ENCODE measurements at places on chromosomes 6 and 20. TPM values are rescaled to one million over a fixed set of nuclear protein-coding genes. Genes with fewer than 3 reads are reported as not detected.
A peak's percentile ranks its signal among the peaks of the same experiment; 100 is the strongest.

The NMBR gene
- total RNA-seq, result not detected

DNA sequence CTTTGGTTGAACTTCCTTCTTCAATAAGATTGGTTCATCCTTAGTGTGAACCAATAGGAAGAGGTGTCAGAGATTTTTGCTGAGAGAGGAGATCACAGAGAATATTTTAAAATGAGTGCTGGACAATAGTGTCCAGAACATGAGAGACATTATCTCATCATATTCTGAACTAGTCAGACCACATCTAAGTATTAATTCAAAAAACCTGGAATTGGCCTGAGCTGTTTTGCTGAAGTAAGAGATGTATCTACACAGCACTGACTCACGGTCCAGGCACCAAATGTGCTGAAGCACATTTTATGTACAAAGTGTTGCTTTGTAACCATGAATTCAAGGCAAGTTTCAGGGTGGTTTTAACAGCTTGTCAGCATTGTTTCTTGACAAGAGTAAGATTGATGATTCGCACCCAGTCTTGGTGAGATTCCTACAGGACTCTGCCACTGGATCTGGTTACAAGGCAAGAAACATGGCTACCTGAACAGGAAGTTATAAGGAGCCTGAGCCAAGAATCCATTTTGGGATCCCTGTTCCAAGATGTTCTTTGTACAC is 178.2 kb upstream of the HEY2 start:
- DNase-seq, result no peak

DNA sequence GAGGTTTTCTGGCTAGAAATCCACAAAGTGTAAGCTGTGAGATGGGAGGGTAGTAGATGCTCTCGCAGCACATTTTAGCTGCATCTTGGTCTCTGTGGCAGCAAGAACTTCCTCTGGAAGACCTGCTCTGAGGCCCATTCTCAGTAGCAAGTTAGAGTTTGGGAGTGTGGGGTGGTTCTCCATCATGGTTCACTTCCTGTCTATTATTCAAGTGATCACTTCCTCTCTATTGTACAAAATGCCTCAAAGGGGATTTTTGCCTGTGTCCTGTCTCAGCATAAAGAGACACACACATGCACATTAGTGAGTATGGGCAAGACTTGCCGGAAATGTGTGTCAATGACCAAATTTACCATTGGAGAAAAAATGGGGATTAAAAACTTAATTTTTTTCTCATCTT is 42.5 kb downstream of the LYRM2 start:
- no peak for DNase-seq

- peak; percentile 34 for DNase-seq
Measured at GRCh38 chr6:44285552-44286284, 15.5 kb downstream of the TMEM151B start.

DNA sequence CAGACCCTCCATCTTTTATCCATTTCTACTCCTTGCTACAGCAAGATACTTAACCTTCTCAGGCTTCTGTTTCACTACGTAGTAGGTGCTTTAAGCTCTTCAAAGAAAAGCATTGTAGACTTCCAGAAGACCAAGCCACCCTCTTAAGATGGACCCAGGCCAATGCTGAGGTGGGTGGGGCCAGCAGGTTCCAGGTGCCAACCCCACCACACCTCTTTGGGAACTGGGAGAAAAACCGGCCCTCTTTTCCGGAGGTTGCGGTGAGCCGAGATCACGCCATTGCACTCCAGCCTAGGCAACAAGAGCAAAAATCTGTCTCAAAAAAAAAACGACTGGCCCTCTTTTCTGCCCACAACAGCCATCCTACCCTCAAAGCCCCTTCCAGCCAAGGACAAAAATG is 10.6 kb upstream of the HMGA1 start:
- no peak for DNase-seq

The CLVS2 gene
- total RNA-seq, result not detected

GRCh38 chr6:168619560-168620314 is 178.8 kb downstream of the SMOC2 start:
- no peak for DNase-seq

GRCh38 chr20:3101737-3102574 is 17.4 kb upstream of the AVP start:
- no peak for DNase-seq

The RRAGD gene
- 0.35 TPM for total RNA-seq

- no peak for DNase-seq
Measured at GRCh38 chr20:39941245-39941644, 747.8 kb downstream of the MAFB start.

- DNase-seq, result no peak
Measured at GRCh38 chr6:165575158-165575549, 87.9 kb downstream of the PDE10A start.

- no peak for DNase-seq
Measured at GRCh38 chr6:157280947-157281346, 42.4 kb downstream of the TMEM242 start.

The SPTLC3 gene
- total RNA-seq, result 16.3 TPM

The B4GALT5 gene
- total RNA-seq, result 18.1 TPM

The LIME1 gene
- total RNA-seq, result 18.6 TPM

DNA sequence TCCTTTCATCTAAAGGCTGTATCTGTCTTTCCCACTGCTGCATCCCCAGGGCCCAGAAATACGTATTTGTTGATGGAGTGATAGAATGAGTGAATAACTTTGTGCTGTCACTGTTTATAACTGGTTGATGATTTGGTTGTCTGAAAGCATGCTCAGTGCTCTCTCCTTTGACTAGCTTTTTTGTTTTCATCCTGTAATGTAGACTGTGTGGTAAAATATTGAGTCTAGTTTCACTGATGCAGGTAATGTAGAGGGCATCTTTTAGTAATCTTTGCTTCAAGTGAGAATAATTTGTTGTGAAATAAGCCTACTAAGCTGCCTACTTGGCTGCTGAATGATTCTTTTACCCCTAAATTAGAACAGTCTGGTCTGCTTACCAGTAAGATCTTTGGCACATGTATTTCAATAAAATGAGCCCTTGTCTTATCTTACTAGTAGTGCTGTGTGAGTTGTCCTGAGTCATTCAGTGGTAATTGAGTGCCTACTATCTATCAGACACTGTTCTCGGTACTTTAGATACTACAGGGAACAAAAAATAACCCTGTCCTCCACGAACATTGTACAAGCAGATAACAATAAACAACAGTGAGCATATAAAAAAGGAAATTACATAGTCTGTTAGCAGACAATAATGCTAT is 39.9 kb downstream of the MAPK14 start:
- DNase-seq, result no peak

- peak; percentile 29 for DNase-seq
Measured at GRCh38 chr6:93424303-93425064, 5.1 kb upstream of the EPHA7 start.

DNA sequence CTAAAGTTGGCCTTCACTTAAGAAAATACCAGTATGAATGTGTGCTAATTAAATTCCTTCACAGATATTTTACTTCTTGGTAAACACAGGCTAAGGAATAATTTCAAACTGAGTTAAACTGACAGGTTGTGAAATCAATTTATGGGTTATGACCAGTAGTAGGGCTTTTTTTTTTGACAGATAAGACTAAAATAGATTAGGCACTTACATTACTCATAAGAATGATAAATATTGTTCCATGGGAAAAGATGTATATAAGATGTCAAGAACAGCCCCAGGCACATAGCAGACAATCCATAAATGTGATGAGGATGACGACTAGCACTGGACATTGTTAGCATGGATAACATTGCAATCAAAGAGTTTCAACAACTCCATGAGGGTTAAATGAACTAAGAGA is 22.9 kb downstream of the NT5E start:
- DNase-seq, result peak; percentile 68

DNA sequence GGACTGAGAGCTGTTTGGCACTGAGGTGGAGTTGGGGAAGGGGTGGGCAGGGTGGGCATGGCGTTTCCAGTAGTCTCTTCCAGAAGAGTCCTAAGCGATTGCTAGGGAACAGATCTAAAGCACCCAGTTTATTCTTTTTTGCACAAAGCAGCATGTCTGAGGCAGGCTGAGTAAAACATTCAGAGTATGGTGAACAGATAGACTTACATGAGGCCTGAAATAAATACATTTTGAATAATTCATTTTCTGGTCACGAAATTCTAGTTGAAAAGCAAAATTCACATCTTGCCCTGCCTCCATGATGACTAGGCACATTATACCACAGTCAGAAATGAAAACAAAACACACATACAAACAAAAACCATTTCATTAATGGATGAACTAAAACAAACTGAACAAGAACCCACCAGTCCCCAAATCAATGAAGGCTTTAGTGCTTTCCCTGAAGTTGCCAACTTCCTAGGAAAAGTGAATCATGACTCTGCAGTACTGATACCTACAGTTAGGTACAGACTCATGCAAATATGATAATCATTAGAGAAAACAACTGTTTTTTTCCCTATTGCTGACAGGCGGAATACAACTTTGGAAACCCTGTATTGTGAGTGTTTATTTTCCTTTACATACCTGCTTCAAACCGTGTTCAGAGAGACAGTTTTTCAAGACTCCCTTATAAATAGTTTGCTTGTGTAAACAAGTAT is 702.9 kb upstream of the POU3F2 start:
- DNase-seq, result no peak

GRCh38 chr6:1313767-1314503 is 2.0 kb downstream of the FOXQ1 start:
- DNase-seq, result peak; percentile 65

GRCh38 chr6:35370785-35371493 is 28.6 kb downstream of the PPARD start:
- DNase-seq, result no peak

The MTFR2 gene
- total RNA-seq, result 6.2 TPM

The ZNF451 gene
- 32.5 TPM for total RNA-seq

- no peak for DNase-seq
Measured at GRCh38 chr20:34525342-34525708, 9.1 kb downstream of the DYNLRB1 start.

DNA sequence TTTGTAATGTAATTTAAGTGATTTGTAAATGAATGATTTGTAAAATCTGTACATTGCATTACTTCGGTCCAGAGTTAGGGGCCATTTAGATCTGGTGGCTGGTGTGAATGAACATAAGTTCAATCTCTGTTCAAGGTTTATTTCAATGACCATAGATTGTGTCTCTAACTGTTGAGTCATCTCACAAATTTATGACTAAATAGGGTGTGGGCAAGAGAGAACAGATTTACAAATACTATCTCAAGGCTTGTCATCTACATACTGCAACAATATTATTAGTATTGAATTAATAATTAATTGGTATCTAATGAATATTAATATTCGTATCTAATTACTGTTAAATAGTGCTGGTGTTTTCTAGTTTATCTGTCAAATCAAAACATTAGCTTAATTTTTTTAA is 115.3 kb upstream of the EDN1 start:
- DNase-seq, result peak; percentile 68

The PNLDC1 gene
- total RNA-seq, result not detected

- no peak for DNase-seq
Measured at GRCh38 chr6:656460-657252, at the start of gene HUS1B. Gene HUS1B, minus strand, starts transcription at chr6:657100. Its CDS starts 156 bp downstream, at chr6:656944.

GRCh38 chr6:54173089-54173488 is 61.8 kb downstream of the MLIP start:
- peak; percentile 42 for DNase-seq

DNA sequence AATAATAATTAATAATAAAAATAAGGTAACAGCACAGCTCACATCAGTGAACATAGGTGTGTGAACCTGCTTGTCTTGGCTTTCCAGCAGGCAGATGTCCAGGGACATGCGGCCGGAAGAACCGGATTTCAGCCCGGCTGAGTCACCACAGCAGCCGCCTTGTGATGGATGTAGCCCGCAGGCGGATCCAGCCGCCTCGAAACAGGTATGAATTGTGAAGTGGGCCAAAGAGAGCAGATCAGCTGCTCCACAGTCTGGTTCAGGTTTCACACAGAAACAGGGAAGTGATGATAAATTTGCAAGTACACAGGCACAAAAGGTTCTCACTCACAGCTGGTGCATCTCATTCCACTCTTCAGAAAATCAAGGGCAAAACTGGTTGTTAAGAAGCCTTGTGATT is 55.1 kb downstream of the ID4 start:
- DNase-seq, result peak; percentile 97

The CABLES2 gene
- total RNA-seq, result 13.5 TPM

- DNase-seq, result no peak
Measured at GRCh38 chr6:156919814-156920369, 142.7 kb downstream of the ARID1B start.

DNA sequence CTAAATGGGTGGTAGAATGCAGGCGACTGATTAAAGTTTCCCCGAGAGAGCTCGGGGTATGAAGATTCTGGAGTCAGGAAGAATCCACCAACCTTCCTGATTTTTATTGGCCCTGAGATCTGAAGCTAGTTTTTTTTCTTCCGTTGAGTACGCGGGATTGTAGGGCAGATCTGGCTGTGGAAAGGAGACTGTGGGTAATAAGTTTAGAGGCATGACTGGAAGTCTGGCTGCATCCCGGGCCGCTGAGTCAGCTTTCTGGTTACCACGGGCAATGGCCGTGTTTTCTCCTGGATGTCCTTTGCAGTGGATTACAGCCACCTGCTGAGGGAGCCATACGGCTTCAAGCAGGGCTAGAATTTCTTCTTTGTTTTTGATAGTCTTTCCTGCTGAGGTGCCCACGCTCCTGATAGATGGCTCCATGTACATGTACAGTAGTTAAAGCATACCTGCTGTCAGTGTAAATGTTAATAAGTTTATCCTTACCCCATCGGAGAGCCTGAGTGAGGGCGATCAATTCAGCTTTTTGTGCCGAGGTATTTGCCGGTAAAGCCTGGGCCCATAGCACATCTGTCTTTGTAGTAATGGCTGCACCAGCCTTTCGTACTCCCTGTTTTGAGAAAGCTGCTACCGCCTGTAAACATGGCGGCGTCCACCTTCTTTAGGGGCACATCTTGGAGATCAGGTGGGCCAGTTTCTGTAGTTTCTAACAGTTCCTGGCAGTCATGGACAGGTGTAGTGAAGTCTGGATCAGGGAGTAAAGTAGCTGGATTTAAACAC is 154.0 kb downstream of the TRIM27 start:
- peak; percentile 73 for DNase-seq

The SLC22A7 gene
- not detected for total RNA-seq

DNA sequence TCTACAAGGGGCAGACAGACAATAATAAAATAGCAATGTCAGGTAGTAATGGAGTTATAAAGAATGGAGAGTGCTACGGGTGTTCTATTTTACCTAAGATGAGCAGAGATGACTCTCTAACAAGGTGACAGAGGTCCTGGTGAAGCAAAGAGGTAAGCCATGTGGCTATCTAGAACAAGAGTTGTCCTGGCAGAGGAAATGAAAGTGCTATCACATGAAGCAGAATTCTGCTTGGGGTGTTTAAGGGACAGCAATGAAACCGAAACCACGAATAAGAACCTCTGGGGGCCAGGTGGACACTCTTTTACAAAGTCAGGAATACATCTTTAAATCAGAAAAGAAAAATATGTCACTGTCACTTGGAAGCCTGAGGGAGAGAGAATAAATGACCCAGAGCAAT is 37.9 kb upstream of the IRAK1BP1 start:
- DNase-seq, result no peak

DNA sequence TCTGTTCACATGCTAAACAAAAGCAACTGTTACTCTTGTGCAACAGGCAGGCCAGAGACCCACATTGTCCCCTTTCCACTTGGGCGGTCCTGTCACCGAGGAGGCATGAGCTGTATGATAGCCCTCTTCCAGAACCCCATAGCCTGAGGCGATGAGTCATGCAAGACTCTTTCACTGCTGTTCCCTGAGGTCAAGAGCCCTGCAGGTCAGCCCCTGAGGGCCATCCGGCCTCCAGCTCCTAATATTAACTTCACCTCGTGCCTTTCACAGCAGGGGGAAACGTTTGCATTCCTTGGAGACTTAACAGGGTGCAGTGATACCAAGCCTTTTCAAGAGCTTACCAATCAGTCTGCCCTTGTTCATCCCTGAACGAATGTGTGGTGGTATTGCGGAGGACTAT is 253.3 kb upstream of the ECI2 start:
- DNase-seq, result no peak

The LINC00237 gene
- not detected for total RNA-seq

The C20orf96 gene
- total RNA-seq, result 5.0 TPM
